ENCODE measurements at places on chromosomes 6 and 20.

GRCh38 chr6:37696220-37696840 is 1.4 kb downstream of the MDGA1 start:
- no peak for DNase-seq

DNA sequence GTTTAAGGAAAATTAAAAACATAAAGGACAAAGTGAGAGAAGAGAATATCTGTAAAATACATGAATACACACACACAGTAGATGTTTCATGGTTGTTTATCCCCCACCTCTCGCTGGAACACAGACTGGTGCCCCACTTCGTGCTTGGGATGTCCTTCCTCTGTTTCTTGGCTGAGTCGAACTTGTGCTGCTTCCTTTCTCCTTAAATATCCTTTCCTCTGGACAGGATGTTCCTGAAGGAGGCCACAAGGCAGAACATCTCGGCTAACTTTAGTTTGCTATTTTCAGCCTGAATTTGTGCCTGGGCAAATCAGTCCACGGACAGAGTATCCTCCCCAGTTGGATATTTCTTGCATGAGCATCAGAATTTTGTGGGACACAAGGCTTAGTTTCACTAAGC is 54.7 kb upstream of the ZMYND8 start:
- DNase-seq: no peak

- no peak for DNase-seq
Measured at GRCh38 chr6:170251776-170252571, 38.9 kb downstream of the DLL1 start.

- no peak for DNase-seq
Measured at GRCh38 chr6:95693108-95693507, 115.8 kb downstream of the MANEA start.

DNA sequence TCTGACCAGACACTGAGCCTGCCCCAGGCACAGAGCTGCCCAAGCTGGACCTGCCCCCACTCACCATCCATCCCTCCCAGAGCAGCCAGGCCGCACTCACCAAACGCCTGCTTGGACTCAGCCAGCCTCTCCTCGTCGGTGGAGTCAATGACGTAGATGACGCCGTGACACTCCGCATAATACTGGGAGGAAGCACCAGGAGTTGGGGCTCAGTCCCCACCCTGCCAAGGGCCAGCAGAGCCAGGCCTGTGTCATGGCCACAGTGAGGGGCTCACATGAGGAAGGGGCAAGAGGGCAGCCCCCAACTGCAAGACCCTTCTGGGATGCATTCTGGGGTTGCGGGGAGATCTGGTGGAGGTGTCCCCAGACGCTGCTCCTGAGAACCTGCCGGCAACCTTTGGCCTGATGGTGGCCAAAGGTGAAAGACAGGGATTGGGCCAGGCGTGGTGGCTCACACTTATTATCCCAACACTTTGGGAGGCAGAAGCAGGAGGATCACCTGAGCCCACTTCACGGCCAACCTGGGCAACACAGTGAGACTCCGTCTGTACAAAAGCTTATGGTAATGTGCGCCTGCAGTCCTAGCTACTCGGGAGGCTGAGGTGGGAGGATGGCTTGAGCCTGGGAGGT is 5.6 kb downstream of the ARFRP1 start:
- no peak for DNase-seq

- no peak for DNase-seq
Measured at GRCh38 chr20:34222208-34222607, 19.0 kb upstream of the ASIP start.

DNA sequence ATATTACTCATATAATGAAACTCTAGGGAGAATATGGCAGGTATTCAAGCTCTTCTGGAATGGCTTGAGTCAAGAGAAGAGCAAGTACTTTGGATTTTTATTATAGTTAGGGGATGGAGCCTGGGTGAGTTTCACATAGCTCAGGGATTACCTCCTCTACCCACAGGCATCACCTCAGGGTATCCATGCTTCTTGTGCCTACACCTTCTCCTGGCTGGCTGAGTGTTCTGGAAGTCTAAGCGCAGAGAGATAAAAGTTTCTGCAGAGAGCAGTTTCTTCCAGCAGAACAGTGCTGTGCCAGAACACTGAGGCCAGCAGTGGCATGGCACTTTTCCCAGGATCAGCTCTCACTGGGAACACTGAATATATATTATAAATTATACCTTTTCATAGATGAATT is 199.7 kb upstream of the KCNQ5 start:
- DNase-seq: no peak

GRCh38 chr20:43983904-43984361 is 69.3 kb downstream of the TOX2 start:
- no peak for DNase-seq

- no peak for DNase-seq
Measured at GRCh38 chr20:48735112-48735511, 92.7 kb downstream of the PREX1 start.

- DNase-seq: no peak
Measured at GRCh38 chr6:162971356-162971755, 243.6 kb downstream of the PACRG start.

GRCh38 chr6:6803180-6803977 is 214.9 kb downstream of the LY86 start:
- DNase-seq: no peak

GRCh38 chr20:31707994-31708735 is 14.5 kb downstream of the BCL2L1 start:
- DNase-seq: peak; percentile 54

- peak; percentile 39 for DNase-seq
Measured at GRCh38 chr6:113654396-113654795, 202.7 kb upstream of the MARCKS start.

- no peak for DNase-seq
Measured at GRCh38 chr6:91433660-91434534, 847.0 kb upstream of the MAP3K7 start.

DNA sequence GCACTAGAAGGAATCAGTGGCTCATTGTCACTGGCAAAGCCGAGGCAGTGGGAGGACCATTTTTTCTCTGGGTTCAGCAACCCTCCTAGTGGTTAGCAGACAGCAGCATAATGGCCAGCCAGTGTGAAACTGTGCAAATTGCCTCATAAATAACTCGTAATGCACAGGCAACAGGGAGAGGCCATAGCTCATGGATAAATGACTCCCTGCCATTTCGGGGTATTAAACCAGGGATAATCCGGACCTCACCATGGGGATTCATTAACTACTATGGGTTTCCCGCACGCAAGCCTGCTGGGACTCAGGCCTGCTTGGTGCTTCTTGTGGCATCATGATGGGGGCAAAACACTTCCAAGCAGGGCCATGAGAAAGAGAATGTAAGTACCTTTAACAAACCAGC is 158.2 kb upstream of the CHD6 start:
- DNase-seq: no peak

GRCh38 chr6:149859368-149859767 is 4.8 kb downstream of the LRP11 start:
- DNase-seq: no peak

GRCh38 chr20:8399947-8400346 is 267.9 kb downstream of the PLCB1 start:
- DNase-seq: no peak

DNA sequence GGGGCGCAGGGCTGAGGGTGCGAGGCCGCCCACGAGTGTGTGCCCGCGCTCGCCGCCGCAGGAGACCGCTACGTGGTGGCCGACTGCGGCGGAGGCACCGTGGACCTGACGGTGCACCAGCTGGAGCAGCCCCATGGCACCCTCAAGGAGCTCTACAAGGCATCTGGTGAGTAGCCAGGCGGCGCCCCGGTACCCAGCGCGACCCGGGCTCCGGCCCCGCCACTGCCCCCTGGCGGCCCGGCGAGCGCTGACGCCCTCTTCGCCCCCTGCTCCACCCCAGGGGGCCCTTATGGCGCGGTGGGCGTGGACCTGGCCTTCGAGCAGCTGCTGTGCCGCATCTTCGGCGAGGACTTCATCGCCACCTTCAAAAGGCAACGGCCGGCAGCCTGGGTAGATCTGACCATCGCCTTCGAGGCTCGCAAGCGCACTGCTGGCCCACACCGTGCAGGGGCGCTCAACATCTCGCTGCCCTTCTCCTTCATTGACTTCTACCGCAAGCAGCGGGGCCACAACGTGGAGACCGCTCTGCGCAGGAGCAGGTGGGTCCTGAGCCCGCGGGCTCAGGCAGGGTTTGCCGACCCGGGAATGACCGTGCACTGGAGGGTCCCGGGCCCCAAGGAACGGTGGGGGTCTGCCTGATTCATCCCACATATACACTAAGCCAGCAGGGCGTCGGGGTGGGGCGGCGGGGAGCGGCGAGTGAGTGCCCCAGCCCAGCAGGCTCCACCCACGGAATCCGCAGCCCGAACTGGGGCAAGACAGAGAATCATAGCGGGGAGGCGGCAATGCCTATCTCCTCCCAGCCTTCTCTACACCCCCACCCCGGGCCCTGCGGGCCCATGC is 17.4 kb downstream of the HSPA12B start:
- peak; percentile 40 for DNase-seq

- DNase-seq: no peak
Measured at GRCh38 chr6:162887981-162888689, 160.4 kb downstream of the PACRG start.

GRCh38 chr6:1326535-1327121 is 14.7 kb downstream of the FOXQ1 start:
- DNase-seq: no peak

DNA sequence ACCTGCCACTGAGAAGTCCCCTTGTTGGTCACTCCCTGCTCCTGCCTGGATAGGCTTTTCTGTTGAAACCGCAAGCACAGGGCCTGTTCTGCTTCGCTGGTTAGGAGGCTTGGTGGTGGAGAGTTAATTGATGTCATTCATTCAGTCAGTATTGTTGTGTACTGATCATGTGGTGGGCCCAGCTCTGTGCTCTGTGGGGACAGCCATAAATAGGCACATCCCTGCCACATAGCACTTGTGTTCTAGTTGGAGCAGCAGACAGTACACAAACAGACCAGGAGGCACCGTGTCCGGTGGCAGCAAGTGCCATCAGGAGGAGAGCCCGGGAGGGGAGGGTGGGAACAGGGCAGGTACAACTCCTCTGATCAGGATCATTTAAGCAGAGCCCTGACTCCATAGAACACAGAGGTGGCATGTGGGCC is 155.2 kb upstream of the INSM1 start:
- no peak for DNase-seq

DNA sequence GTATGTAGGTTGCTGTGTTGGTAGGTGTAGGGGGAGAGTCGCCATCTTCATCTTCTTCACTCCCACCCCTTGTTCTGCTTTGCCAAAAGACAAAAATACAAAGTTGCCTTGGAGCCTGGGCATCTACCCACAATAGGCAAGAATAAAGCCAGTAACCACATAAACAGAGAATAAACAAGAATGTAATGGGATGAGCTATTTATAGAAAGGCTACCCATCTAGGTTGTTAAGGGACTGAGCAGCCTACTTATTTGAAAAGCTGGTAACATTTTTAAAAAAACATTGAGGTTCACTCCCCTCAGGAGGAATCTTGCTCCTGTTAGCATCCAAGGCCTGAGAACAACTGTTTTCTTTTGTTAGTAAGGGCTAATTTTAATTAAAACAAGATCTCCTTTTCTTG is 301.4 kb upstream of the STXBP5 start:
- no peak for DNase-seq

DNA sequence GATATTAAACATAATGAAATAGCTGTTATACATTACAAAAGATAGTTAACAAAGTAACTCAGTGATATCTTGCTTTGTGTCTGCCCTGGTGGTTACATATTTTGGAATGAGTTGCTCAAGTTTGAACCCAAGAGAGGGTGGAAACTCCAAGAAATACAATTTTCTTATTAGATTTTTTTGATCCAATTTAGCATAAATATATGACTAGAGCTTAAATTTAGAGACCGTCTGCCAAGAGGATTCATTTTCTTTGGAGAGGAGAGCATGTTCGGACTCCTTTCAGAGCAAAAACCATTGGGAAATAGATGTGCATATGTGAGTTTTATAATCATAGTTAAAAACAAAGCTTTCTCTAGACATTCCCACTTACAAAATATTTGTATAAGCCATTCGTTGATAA is 353.4 kb downstream of the EPM2A start:
- DNase-seq: no peak

DNA sequence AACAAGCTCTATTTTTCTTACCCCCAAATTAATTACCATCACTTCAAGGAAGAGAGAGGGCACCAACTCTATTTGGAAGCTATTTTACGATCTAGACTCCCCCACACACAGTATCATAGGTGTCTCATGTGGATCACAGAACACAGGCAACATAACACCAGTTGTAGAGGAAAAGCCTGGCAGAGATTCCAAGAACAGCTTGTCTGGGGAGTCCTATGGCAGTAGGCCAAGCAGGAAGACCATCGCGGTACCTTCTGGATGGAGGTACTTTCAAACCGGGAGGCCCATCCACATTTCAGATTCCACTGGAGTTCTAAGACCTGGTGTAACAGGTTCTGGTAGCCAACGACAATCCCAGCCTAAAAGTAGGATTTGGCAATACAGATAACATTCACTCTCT is 37.6 kb upstream of the SPDEF start:
- no peak for DNase-seq

- DNase-seq: no peak
Measured at GRCh38 chr6:26323525-26324294, 41.3 kb upstream of the BTN3A2 start.

- DNase-seq: no peak
Measured at GRCh38 chr6:111793711-111794111, 79.5 kb downstream of the FYN start.

- no peak for DNase-seq
Measured at GRCh38 chr6:38179794-38180430, 360.4 kb downstream of the ZFAND3 start.

DNA sequence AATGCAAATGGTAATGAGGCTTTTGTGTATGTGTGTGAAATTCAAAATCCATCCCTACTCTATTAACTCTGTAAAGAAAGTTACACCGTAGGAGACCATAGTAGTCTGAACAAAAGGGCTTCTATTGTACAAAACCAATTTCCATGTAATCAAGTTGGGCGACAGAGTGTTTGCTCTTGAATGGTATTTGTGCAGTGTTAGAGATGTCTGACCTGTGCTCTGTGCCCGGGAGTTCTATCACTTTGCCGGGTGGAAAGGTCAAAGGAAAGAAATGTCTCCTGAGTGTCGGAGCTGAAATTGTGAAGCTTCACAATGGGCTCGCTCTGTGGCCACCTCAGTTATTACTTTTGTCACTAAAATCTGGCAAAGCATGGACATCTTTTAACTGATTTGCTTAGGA is 312.0 kb downstream of the SAMD5 start:
- DNase-seq: no peak

DNA sequence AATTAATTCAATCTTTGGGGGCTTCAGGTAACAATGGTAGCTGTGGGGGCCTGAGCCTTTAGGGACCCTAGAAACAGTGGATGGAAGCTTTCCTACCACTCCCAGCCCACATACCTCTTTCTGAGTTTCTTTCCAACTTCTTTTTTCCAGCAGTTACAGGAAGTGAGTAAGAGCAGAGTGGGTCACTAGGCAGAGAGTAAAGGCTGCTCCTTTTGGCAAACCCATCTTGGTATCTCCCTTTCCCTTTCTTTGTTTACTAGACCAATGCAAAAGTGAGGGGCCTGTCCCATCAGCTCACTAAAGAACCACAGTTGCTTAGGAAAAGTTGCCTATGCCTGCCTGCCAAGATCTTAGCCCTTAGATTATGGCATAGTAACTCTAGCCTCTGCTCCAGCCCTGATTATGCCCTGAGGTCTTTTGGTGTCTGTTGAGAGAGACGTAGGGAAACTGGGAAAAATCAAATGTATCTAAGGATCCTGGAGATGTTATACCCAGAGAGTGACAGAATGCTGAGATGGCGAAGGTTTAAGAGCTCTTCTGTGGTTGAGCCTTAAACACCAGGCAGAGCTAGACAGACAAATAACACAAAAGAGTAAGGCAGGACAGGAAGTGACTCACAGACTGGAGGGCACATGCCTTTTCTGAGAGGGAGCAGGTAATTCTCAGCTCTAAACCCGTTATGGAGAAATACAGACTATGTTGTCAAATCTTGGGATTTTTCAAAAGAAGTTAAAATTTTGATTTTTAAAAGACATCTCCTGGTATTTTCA is 31.3 kb downstream of the TRMT6 start:
- DNase-seq: no peak

GRCh38 chr6:25921525-25922203 is 8.8 kb downstream of the SLC17A2 start:
- DNase-seq: no peak

Measured in dorsolateral prefrontal cortex (tissue), 122 donors.